RPMI7951 (cell line): ENCODE measurements at places on chromosomes 4 and X. TPM values are rescaled to one million over a fixed set of nuclear protein-coding genes. Genes with fewer than 3 reads are reported as not detected.

- DNase-seq: peak; percentile 22
Measured at GRCh38 chrX:135112096-135112729, 8.1 kb downstream of the ETDB start.

DNA sequence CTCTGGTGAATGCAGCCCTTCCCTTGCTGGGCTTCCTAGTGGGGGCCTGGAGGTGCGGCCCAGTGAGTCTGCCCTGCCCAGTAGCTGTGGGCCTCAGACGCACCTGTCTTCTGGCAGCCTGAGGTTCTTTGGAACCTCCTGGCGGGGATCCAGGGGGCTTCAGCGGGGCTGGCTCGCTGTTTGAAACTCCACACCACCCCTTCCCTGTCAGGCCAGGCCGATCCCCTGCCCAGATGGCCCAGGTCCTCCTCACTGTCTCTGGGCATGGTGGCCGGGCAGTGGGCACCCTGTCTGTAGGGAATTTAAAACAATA, 10.7 kb upstream of the NKX1-1 start:
- DNase-seq: no peak

GRCh38 chr4:136713140-136713539, 819.2 kb downstream of the PCDH18 start:
- DNase-seq: no peak

Gene SUPT20HL1
- not detected in 2 replicates for total RNA-seq

- no peak for DNase-seq
Measured at GRCh38 chrX:119359618-119360382, 39.3 kb upstream of the SLC25A43 start.

GRCh38 chr4:7192252-7193029, at the start of gene SORCS2:
TSS of gene SORCS2 (plus strand) at chr4:7192538.
- peak; percentile 57 for DNase-seq

Gene GABRB1
- not detected in 2 replicates for total RNA-seq

- no peak for DNase-seq
Measured at GRCh38 chr4:45554423-45554822, 569.4 kb downstream of the GABRG1 start.
